Testis (tissue), 5 donors: ENCODE measurements at places on chromosomes 7 and 10.

DNA sequence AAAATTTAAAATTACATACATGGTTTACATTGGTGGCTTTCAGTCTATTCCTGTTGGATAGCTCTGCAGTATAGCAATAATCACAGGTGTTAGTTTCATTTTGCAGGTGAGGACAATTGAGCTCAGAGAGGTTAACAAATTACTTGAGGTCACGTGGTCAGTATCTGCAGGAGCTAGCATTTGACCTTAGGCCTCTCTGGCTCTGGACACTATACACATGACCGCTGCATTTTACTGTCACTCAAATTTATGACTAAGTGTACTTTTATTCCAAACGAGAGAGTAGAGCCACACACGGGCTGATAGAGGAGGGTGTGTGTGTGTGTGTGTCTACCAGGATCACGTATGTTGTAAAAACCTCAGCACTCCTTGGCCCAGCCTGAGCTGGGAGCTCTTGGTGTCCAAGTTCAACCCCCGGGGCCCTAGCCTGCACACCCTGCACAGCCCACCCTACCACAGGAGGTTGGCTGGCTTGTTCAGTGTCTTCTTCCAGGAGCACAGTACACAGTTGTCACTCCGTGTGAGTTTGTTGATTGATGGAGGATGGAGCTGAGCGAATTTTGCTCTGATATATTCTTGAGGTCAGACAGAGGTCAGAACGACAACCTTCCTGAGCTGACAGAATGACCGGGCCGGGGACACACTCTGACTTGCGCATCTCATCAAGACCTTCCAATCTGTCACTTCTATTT, 272.7 kb downstream of the GFRA1 start:
- no peak for DNase-seq

- no peak for DNase-seq
Measured at GRCh38 chr7:44965937-44966730, 12.7 kb downstream of the MYO1G start.

- no peak for DNase-seq
Measured at GRCh38 chr7:149027055-149027454, 1.2 kb downstream of the PDIA4 start.

DNA sequence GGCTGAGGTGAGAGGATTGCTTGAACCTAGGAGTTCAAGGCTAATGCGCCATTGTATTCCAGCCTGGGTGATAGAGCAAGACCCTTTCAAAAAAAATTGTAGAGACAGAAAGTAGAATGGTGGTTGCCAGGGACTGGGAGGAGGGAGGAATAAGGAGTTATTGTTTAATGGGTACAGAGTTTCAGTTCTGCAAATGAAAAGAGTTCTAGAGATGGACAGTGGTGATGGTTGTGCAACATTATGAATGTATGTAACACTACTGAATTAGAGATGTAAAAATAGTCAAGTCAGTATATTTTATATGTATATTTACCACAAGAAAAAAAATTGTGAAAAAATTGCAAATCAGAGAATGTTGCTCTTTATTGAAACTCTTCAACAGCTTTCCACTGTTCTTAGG, 266.5 kb upstream of the NPY start:
- no peak for DNase-seq

- DNase-seq = no peak
Measured at GRCh38 chr10:114284346-114285071, 45.5 kb downstream of the VWA2 start.

DNA sequence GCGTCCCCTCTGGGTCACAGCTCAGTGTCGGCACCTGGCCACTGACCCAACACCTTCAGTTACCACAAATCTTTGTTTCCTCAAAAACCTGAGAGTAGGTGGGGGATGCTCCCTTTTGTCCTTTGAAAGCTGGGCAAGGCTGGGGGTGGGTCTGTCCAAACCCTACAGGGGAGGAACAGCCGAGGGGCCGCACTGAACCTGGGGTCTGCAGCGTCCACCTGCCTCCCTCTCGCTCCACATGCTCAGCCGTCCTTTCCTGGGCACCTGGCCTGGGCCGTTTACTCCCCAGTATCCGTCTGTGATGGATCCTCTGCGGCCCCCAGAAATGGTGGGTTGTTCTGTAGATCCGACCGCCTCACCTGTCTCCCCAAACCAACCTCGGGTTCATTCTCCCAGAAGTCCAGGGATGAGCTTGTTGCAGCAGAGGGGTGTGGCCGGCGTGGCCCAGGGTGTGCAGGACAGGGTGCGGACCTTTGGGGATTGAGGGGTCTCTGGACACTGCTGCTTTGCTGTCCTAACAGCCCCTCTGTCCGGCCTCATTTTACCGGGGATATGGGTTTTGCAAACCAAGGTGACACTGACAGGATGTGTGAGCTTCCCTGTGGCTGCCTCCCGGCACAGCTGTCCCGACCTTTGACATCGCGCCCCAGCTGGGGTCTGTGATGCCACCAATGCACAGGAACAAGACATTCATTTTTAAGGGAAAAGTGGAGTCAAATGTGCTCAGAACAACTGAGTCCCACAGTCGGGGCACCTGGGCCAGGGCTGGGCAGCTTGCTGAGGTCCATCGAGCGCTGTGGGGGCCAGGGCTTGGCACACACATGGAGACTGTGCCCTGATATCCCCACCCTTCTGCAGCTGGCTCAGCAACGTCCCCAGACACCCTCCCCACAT, 115.9 kb downstream of the VIPR2 start:
- DNase-seq = peak; percentile 10

GRCh38 chr7:41745451-41745850, 42.6 kb upstream of the INHBA start:
- no peak for DNase-seq

DNA sequence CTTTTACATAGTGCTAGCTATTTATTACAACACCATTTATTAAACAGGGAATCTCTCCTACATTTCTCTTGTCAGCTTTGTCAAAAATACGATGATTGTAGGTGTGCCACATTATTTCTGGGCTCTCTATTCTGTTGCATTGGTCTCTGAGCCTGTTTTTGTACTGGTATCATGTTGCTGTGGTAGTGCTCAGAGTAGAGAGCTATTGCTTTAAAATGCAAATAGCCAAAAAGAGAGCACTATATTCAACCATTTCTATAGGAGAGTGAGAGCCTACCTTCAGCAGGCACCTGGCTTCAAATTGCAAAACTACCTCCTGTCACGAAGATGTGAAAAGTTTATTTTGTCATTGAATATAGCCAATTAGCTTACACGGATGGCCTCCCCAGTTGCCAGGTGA, 8.1 kb downstream of the ZNF92 start:
- no peak for DNase-seq

GRCh38 chr7:128938544-128939074, 882 bp downstream of the IRF5 start:
- DNase-seq = no peak

DNA sequence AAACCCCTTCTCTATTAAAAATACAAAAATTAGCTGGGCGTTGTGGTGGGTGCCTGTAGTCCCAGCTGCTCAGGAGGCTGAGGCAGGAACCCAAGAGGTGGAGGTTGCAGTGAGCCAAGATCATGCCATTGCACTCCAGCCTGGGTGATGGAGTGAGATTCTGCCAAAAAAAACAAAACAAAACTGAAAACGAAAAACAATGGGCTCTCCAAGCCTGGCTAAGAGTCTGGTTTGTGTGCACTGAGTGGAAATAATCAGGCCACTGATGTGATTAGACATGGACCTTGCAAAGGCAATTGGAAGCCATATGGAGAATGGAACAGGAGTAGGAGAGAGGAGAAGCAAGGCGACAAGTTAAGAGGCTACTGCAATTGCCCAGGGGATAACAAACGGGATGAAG, 60.1 kb upstream of the GSDME start:
- DNase-seq = no peak

DNA sequence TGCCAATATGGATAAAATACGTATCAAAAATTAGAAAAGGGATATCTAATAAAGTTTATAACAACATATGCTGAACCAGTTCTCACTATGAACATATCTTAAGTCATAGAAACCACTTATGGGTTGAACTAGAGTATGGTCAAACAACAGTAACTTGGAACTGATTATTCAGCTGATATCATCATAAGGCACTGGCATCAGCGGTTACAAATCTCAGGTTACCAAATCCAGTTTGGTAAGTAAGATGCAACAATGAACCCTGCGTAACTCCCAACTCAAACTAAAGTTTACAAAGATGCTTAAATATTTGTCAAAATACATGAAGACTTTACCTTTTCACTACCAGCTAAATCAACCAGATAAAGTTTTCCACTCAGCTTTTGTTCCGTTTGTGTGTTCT, 19.3 kb downstream of the KIF5B start:
- DNase-seq = no peak

DNA sequence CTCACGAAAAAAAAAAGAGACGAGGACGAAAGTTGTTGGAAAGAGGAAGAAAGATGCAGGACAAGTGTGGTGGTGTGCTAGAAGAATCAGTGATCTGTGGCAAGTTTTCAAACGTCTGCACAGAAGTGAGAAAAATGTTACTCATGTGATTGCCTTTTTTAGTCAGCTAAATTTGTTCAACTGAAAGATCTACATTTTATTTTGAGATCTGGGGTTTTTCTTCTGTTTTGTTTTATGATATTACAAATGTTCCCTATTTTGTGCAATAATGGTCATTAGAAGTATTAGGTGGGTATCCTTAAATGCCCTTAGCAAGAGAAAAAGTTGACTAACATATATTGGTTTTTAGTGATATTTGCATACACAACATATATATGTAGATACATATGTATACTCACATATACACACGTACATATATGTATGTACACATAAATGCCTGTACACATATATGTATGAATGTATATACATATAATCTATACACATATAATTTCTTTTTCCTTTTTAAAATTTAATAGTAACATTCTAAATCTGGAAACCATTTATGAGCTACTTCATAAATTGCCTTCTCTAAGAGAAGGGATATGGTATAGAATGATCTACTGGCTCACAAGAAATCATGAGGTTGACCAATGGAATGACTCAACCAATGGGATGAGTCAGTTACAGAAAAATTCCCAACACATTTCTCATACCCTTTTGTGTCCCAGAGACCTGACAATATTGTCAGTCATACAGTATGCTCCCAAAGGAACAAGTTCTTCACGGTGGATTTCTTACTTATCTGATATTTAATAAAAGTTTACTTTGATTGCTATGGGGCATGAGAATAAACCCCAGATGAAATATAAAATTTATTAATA, 38.4 kb downstream of the SLC39A12 start:
- DNase-seq = no peak

GRCh38 chr7:129210256-129210988, 14.4 kb upstream of the AHCYL2 start:
- DNase-seq = peak; percentile 89

DNA sequence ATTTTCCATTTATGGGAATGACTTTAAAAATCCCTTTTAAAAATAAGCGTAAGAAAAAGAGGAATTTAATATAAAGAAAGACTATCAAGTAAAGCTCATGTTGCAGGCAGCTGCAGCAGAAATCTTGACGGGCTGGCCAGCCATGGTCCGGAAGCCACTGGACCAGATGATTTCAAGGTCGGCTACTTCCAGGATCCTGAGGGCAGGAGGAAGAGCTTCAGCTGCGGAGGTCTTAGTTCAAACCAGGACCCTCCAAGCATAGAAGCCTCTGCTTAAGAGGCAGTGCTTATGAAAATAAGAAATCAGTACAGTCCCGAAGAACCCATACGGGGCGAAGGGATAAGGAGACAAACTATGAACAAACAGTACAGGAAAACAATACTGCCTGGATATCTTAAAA, 220.2 kb upstream of the CELF2 start:
- DNase-seq = peak; percentile 38

GRCh38 chr10:106436123-106436715, 728.3 kb downstream of the SORCS1 start:
- no peak for DNase-seq

GRCh38 chr10:642186-642890, 47.1 kb downstream of the DIP2C start:
- no peak for DNase-seq

- DNase-seq = no peak
Measured at GRCh38 chr7:117731455-117731854, 141.8 kb downstream of the CTTNBP2 start.

DNA sequence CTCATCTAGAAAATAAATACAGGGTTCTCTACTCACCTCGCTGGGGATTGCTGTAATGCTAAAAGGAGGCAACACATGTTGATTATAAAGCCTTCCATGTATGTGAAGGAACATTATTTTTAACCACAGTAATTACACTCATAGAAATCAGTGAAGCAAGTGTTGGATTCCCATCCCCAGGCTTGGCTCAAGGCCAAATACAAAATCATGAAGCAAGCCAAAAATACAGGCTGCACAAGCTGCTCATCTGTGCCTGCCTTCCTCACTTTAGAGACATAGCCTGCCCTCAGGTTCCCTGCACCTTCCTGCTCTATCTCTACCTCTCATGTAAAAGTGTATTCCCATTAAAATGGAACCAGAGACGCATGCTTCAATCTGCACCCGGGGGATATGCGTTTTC, 1077.1 kb upstream of the C7orf33 start:
- no peak for DNase-seq

- DNase-seq = no peak
Measured at GRCh38 chr7:130906575-130906974, 172.6 kb upstream of the KLF14 start.

DNA sequence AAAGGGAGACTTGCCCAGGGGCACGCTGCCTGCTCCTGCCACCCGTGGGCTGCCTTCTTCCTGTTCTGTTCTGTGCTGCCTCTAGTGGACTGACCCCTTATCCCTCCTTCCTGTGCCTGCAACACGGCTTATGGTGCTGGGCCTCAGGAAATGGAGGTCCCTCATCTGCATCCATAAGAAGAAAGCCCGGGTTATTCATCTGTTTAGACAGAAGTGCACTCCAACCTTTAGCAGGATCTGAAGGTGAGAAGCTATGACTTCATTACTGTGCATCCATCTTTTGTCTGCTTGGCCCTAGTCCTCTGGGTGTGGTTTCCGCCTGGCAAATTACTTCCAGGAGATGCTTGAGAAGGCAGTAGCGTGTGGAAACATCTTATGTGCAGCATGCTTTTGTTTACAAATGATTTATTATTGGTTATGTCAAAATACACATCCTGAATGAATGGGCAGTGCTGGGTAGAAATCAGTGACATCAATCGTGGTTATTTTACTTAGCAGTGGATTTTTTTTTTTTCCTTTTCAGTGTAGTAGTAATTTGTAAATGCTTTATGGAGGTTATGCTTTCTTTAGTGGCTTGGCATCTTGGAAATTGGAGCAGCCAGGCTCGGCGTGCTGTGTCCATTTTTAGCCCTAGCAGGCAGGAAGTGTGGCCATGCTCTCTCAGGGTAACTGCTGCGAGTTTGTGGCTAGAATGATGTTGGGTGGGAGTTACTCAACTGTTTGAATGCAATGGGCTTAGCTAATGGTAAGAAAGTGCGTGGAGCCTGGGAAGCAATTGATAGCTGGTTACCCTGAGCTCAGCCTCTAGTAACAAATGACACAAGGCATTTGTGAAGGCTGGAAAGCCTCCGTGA, 12.7 kb downstream of the PTPRE start:
- DNase-seq = no peak
